Nasal cavity respiratory epithelium epithelial cell of viscerocranial mucosa (primary cell): ENCODE measurements at places on chromosomes 4 and X. TPM values are rescaled to one million over a fixed set of nuclear protein-coding genes. Genes with fewer than 3 reads are reported as not detected.

The PDCL2 gene
- total RNA-seq: 0.07 and 0.34 TPM in 2 replicates

The ZNF711 gene
- 3.4 and 7.0 TPM in 2 replicates for total RNA-seq

The RNF150 gene
- total RNA-seq: 0.36 and 0.68 TPM in 2 replicates

The GAGE2A gene
- not detected in 2 replicates for total RNA-seq

The FSTL5 gene
- not detected in 2 replicates for total RNA-seq

The LAMP2 gene
- 152 and 340 TPM in 2 replicates for total RNA-seq

The GYG2 gene
- 0.36 TPM in 1 of 2 replicates, not detected in the other for total RNA-seq

The RBM47 gene
- 42.7 and 113 TPM in 2 replicates for total RNA-seq

The CXCL1 gene
- 4.1 and 88.6 TPM in 2 replicates for total RNA-seq

The RHOH gene
- total RNA-seq: not detected in 2 replicates

The PRAF2 gene
- total RNA-seq: 2.1 and 5.4 TPM in 2 replicates
